Hindlimb muscle (tissue), 1 donor: ENCODE measurements at places on chromosomes 5 and 9.

DNA sequence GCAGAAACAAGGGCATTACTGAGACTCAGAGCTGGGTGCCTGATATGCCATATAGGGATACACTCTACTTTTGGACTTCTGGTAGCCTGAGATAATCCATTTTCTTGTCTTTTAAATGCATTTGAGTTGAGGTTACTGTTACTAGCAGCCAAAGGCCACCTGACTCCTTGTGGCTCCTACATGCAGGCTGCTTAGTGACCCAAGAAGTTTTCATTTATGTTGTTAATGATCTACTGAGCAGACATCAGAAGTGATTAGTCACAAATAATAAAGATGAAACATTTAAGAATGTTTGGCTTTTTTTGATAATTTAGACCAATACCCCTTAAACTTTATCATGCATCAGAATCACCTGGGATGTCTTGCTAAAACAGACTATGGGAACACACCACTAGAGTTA, 171.6 kb upstream of the TRIM32 start:
- DNase-seq, result no peak

- DNase-seq, result no peak
Observed at GRCh38 chr9:908536-909205, 67.2 kb downstream of the DMRT1 start.

DNA sequence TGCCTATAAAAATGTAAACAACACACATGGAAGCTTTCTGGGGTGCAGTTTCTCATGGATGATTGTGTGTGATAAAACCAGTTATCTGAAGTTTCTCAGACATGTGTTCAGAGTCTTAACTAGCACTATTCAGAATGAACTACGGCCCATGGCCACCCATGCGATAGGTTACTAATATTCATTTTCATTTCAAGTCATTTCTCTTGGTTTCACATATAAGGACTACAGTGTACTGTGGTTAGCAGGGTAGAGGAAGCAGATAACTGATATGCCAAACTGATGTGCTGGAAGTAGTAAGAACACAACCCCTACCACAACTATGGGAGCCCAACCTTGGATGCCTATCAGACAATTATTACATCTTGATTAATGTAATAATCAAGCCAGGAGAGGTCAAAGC, 372.1 kb downstream of the DTWD2 start:
- no peak for DNase-seq

DNA sequence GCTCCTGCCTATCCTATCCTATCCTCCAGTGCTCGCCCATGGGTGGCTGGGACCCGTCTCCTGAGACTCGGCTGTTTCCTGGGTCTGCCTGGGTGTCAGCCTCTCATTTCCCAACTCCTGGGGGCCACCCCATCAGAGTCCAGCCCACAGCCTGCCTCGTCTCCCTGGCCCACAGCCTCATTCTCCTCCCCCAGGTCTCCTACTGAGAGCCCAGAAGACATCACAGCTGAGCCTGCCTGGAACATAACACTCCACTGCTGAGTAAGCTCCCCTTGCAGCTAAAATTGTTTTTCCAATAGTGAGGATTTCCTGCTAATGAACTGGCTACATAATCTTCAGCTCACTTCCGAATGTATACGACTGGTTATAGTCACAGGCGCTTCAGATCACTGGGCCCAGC, 95.3 kb downstream of the TTLL11 start:
- DNase-seq, result peak; percentile 57

DNA sequence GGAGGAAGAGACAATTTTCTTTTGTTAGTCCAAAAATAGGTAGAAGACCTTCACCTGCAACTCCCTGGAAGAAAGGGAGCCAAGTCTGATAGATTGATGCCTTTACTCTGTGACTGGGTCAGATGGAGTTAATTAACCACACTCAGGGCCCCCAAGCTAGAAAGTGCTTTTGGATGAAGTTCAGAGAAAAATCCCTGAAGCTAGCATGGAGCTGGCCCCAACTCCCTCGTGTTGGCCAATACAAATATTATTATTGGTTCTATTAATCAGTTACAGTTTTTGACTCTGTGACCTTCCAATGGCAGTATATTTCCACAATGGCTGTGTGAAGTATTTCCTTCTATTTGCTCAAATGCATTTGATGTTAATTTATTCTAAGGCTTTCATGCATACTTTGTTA, 1753.5 kb downstream of the EFNA5 start:
- no peak for DNase-seq

- DNase-seq, result no peak
Observed at GRCh38 chr5:27947088-27947487, 908.7 kb upstream of the CDH9 start.

- DNase-seq, result no peak
Observed at GRCh38 chr5:143806579-143806978, 5.4 kb upstream of the HMHB1 start.

- no peak for DNase-seq
Observed at GRCh38 chr9:89466451-89467277, 31.2 kb downstream of the SEMA4D start.

- DNase-seq, result no peak
Observed at GRCh38 chr5:93600409-93601070, 17.5 kb downstream of the NR2F1 start.

DNA sequence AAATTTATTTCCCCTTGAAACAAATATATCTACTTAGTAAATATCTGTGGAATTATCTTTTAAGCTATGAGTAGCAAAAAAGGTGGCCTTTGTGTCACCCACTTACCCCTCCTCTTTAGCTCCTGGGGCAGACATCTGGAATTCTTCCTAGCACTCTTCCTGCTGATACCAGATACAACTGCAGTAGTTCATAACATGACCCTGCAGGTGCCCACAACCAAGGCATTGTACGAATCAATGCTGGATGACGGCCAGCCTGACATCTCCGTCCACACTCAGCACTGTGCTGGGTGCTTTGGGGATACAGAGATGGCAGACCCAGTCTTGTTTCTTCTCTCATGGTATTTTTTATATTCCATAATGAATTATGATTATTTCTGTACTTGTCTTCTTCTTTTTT, 152.3 kb downstream of the GOLPH3 start:
- DNase-seq, result no peak

GRCh38 chr5:10046676-10047075, 203.0 kb downstream of the ATPSCKMT start:
- no peak for DNase-seq
